Activated T-helper 1 cell treated with anti-CD3 and anti-CD28 coated beads, Interleukin-12 subunit alpha, Interleukin-12 subunit beta, Interleukin-2, Interleukin-4 antibody, amounts not matched to agents 30 ng/mL and 10 ng/mL and 1 ng/mL, durations not matched to agents 14 hours and 24 hours and 36 hours (primary cell): ENCODE measurements at places on chromosomes 16 and 17.

- no peak for DNase-seq
Measured at GRCh38 chr16:86956437-86956836, 360.8 kb downstream of the C16orf95 start.

DNA sequence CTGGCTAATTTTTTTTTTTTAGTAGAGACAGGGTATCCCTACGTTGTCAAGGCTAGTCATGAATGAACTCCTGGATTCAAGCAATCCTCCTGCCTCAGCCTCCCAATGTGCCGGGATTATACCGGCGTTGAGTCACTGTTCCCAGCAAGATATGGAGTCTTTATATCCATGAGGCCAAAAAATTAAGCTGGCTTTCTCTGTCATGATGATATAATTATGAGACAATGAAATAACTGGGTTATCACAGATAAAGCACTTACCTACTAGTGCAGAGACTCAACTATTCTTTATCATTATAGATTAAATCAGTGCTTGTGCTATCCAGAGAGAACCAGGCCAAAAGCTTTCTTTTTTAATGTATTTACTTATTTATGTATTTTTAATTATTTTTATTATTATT lies 36.2 kb downstream of the SMG6 start:
- DNase-seq = no peak

- no peak for DNase-seq
Measured at GRCh38 chr16:11079652-11080187, 135.4 kb downstream of the CLEC16A start.

GRCh38 chr16:66473654-66474519 lies 46.8 kb downstream of the BEAN1 start:
- DNase-seq = no peak

GRCh38 chr17:43365356-43365755 lies 33.4 kb upstream of the ARL4D start:
- no peak for DNase-seq

DNA sequence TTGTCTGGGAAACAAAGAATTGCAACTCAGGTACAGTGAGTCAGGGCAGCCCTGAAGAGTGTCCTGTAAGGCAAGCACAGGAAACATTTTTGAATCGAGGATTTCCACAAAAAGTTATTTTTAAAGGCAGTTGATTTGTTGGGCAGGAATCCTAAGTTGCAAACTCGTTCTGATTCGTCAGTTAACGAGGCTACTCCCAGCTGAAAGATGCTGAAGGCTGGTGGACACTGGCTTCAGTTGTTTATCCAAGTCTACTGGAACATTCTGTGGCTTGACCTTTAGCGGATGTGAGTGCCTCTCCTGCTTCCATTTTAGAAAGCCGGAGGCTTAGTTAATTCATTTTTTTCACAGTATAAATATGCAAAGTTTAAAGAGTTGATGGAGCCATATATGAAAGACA lies 84.2 kb downstream of the KCNJ12 start:
- no peak for DNase-seq

- DNase-seq = no peak
Measured at GRCh38 chr17:76546556-76547182, 6.8 kb downstream of the PRCD start.

- no peak for DNase-seq
Measured at GRCh38 chr17:31099016-31099415, 4.2 kb downstream of the NF1 start.

GRCh38 chr16:27220991-27221390 lies 17.7 kb downstream of the KDM8 start:
- no peak for DNase-seq

DNA sequence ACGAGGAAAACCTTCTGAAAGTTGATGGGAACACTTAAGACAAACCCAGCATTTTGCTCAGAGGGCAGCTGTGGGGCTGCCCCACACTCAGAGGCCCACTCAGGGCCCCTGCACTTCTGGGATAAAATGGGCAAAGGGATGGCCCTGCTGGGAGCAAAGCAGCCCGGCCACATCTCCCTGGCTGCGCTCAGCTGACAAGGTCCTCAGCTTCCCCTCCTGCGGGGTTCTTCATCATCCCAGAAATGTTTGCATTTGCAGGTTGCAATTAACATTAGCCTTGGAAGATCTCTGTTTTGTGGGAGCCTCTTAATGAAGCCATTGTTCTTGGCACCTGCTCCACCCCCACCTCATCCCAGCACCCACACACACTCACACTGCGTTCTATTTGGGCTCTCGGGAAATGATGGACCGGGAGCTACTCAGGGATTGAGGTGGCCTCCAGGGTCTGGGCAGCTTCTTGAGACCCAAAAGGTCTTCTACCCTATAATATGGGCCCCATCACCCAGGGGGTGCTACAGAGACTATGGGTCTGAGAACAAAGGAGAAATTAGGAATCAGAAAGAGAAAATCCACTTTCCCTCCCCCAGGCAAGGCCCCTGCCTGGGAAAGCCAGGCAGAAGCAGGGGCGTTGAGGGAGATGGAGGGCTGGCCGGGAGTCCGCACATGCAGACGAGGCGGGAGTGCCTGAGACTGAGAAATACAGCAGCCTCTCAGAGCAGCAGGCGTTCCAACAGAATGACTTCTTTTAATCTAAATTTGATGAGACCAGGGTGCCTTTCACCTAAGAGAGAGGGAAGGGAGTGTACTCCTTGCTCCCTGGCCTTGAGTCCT lies 53.7 kb upstream of the RPL38 start:
- no peak for DNase-seq

DNA sequence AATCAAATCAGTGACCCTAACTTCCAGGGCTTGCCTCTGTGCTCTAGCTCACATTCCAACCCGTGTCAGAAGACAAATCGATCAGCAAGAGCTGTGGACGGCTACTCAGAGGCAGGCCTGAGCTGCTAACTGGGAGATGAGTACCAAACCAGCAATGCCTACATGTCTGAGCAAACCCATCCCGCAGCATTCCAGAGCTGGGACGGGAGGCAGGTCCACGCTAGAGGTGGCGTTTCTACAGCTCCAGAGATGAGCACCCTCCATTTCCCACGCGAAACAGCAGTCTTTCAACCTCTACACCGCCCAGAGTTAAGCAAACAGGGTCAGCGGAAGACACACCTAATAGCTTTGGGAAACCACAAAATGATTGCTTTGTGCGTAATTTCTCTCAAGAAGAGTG lies 6.5 kb downstream of the NXN start:
- DNase-seq = no peak

GRCh38 chr16:1775846-1776671 lies 3.1 kb upstream of the MRPS34 start:
- DNase-seq = no peak

DNA sequence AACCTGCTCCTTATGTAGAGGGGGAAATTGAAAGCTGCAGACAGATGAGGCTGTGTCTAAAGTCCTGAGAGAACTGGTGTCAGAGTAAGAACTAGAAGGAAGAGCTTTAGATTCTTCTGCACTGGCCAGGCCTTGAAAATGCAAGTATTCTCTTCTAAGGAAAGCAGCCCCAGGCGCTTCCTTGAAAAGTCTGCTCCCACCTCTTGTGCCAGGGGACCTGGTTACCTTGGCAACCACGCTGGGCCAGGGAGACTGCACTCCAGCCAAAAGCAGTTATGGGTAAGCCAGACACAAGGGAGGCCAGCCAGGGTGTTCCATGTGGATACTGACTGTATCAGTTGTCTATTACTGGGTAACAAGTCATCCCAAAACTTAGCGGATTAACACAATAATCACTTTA lies 228.6 kb upstream of the SDK2 start:
- no peak for DNase-seq

GRCh38 chr17:8964801-8965393 lies 610 bp downstream of the PIK3R5 start:
- DNase-seq = no peak

DNA sequence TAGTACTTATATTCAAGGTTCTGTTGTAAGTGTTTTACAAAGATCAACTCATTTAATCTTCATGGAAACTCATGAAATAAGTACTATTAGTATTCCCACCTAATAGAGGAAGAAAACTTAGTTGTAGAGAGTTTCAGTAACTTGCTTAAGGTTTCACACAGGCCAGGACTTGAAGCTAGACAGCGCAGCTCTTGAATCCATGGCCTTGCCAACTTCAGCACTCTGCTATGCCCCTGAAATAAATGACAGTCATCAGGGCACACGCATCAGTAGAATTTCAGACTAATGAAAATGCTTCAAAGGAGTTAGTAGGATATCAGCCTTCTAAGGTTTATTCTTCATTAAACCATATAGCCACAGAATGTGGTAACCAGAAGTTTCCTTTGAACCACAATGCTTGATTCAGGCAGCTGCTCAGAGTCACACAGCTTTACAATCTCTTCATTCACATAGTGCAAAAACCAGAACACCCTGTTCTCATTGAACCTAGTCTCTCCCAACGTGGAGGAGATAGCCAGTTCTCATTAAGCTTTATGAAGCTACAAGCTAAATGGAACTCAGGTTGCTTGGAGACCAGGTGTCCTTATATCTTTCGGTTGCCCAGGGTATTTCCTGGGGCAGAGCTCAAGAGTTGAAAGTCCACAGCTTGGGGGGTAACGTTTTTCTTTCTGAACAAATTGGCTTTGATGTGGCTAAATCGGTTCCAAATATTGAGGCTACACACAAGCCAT lies 39.7 kb downstream of the KCNJ2 start:
- DNase-seq = no peak

DNA sequence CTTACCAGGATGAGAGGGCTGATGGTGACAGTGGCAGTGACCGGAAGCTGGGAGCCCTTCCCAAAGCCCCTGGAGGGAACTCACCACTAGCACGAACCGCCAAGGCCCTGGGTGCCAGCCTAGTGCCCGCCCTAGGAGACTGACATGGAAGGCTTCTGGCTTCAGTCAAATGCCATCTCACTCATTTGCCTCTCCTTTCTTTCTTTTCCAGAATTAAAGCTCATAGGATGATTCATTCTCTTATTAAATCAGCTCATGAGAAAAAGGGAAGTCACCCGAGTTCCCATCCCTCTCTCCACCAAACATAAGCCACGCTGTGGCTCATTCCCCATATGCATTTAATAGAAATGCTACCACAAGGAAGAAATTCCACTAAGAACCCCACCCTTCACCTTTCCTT lies 12.1 kb downstream of the CUEDC1 start:
- no peak for DNase-seq

DNA sequence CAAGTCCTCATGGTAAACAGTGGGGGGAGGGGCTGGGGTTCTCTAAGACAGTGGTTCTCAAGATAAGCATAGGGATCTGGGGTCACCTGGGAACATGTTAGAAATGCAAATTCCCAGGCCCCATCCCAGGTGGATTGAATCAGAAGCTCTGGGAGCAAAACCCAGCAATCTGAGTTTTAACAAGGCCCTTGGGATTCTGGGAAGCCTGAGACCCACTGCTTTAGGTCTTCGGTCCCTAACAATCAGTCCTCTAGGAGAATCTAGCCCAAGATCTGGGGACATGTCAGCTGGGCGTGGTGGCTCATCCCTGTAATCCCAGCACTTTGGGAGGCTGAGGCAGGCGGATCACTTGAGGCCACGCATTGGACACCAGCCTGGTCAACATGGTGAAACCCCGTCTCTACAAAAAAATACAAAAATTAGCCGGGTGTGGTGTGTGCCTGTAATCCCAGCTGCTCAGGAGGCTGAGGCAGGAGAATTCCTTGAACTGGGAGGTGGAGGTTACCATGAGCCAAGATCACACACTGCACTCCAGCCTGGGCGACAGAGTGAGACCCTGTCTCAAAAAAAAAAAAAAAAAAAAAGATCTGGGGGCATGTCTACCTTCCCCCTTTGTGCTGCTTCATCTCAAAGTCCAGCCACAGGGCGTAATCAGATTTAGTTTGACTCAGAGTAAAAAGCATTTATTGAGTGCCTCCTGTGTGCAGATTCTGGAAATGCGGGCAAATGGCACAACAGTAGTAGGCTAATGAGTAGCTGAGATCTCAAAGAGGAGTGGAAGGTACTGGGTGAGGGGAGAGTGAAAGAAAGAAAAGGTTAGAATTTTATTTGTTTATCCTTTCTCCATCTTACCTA lies 8.8 kb upstream of the NR1D1 start:
- no peak for DNase-seq

DNA sequence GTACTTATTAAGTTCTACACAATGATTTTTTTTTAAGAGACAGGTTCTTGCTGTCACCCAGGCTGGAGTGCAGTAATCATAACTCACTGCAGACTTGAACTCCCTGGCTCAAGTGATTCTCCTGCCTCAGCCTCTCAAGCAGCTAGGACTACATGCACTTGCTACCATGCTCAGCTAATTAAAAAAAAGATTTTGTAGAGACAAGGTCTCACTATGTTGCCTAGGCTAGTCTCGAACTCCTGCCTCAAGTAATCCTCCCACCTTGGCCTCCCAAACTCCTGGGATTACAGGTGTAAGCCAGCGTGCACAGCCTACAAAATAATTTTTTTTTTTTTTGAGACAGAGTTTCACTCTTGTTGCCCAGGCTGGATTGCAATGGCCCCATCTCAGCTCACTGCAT lies 22.2 kb downstream of the USP32 start:
- DNase-seq = no peak

DNA sequence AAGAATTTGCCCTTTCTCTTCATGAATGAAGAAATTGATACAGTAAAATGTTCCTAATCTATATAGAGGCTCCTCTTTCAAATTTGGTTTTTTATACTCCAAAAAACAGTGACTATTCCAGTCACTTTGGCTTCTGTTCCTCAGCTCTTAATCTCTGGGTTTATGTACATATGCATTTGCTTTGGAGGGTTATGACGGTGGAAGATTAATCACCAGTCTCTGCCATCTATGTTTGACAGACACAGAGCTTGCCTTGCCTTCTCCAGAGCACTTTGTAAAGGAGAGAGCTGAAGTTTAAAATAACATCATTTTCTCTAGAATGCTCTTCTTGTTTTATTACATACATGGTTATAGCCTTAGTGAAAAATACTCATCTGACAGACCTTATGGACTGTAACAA lies 99.3 kb downstream of the NLK start:
- no peak for DNase-seq

GRCh38 chr17:8667421-8667820 lies 36.9 kb upstream of the MYH10 start:
- no peak for DNase-seq

- no peak for DNase-seq
Measured at GRCh38 chr17:27566671-27567562, 64.1 kb upstream of the LGALS9 start.

- DNase-seq = no peak
Measured at GRCh38 chr17:65583921-65584603, 22.6 kb upstream of the AXIN2 start.

DNA sequence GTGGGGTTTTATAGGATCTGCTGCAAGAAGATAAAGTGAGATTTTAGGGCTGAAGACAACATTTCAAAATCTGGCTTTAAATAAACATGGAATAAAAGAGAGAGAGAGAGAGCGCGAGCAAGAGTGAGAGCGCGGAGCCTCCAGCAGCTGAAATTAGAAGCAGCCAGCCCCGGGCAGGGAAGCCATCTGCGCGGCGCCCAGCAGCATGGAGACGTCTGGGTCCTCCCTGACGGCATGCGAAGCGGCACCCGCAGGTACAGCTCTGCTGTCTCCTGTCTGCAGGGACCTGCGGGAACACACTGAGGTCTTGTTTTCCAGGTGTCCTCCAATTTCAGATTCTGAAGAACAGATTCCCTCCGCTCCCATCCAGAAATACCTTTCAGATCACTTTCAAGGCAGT lies 7.9 kb upstream of the BAIAP2 start:
- no peak for DNase-seq
